Stimulated activated CD4-positive, alpha-beta T cell treated with anti-CD3 and anti-CD28 coated beads, Interleukin-1b, Interleukin-23, amount 100 ng/mL, for 4 hours (primary cell): ENCODE measurements at places on chromosomes 1 and 21.

GRCh38 chr1:206732508-206732907, 38.1 kb upstream of the IL19 start:
- no peak for DNase-seq

DNA sequence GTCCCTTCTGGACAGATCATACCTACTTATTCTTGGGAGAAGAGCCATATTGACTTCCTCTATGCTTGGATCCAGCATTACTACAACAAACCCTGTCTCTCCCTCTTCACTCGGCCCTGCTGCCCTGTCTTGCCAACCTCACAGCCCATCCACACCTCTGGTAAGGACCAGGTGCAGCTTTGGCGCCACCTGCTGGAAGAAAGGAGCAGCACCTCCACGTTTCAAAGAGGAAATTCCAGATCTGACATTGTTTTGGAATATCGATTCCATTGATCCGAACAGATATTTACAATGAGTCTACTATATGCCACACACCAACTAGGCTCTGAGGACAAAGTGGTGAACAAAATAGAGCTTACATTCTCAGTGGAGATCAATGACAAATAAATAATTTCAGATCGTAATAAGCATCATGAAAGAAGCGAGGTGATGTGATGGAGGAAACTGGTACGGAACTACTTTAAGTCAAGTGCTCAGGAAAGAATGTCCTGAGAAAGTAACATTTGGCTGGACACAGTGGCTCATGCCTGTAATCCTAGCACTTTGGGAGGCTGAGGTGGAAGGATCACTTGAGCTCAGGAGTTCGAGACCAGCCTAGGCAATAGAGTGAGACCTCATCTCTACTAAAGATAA, 18.7 kb downstream of the MFSD2A start:
- peak; percentile 63 for DNase-seq

- DNase-seq = no peak
These were observed 8.4 kb downstream of the PDIK1L start for GRCh38 chr1:26119892-26120608.

DNA sequence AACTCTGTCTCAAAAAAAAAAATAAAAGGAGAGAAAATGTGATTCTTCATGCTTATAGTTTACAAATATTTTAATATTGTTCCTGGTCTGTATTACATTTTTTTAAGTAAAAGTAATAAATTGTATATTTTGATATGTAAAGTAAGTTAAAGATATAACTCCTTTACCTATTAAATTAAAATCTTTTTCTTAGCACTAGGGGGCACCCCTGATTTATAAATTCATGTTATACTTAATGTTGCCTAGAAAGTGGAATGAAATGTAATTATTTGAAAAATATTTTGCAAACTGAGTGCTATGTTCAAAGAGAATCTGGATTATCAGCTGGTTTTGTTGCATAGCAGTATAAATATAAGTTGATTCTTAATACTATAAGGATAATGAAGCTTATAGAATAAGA, 49.2 kb downstream of the RALGPS2 start:
- no peak for DNase-seq

GRCh38 chr1:217273866-217274265, 357.0 kb downstream of the GPATCH2 start:
- no peak for DNase-seq

GRCh38 chr1:156080241-156080862, 1.9 kb downstream of the MEX3A start:
- DNase-seq = no peak

DNA sequence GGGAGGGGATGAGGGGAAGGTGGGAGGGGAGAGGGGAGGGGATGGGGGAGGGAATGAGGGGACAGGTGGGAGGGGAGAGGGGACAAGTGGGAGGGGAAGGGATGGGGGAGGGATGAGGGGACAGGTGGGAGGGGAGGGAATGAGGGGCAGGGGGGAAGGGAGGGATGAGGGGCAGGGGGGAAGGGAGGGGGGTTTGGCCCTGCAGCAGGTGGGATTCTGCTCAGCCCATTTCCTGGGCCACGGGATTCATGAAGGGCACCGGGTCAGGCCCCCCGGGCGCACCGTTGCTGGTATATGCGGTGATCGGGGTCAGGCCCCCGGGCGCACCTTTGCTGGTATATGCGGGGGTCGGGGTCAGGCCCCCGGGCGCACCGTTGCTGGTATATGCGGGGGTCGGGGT, 15.1 kb upstream of the SAMD11 start:
- DNase-seq = no peak

- DNase-seq = no peak
These were observed 319.2 kb upstream of the RUNX1 start for GRCh38 chr21:35368326-35368725.
